GM23248 (cell line): ENCODE measurements at places on chromosomes 16 and 17. TPM values are rescaled to one million over a fixed set of nuclear protein-coding genes. Genes with fewer than 3 reads are reported as not detected.

DNA sequence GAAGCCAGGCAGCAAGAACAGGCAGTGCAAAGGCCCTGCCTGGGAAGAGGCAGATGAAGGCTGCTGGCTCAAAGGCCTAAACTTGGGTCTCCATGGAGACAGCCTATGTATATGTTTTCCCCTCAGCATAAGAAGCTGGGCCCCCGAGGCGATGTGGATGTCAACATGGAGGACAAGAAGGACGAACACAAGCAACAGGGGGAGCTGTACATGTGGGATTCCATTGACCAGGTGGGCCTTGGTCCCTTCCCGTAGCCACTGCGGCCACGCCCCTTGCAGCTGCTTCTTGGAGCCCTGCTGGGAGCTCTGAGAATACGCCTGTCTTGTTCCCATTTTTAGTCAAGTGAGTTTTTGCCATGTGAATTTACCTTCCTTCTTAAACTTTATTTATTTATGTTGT is 106.0 kb downstream of the SDR42E1 start:
- no peak for DNase-seq

DNA sequence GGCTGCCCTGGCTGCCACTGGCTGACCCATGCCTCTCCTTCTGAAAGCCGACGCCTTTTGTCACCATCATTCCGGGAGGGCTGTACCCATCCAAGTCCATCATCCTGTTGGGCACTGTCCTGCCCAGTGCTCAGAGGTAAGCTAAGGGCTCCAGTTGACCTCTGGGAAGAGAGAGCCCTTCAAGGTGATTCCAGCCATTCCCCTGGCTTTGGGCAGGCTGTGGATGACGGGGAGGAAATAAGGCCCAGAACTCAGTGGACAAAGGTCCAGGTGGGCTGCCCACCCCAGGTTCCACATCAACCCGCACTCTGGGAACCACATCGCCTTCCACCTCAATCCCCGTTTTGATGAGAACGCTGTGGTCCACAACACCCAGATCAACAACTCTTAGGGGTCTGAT is 45.8 kb downstream of the NOS2 start:
- no peak for DNase-seq

DNA sequence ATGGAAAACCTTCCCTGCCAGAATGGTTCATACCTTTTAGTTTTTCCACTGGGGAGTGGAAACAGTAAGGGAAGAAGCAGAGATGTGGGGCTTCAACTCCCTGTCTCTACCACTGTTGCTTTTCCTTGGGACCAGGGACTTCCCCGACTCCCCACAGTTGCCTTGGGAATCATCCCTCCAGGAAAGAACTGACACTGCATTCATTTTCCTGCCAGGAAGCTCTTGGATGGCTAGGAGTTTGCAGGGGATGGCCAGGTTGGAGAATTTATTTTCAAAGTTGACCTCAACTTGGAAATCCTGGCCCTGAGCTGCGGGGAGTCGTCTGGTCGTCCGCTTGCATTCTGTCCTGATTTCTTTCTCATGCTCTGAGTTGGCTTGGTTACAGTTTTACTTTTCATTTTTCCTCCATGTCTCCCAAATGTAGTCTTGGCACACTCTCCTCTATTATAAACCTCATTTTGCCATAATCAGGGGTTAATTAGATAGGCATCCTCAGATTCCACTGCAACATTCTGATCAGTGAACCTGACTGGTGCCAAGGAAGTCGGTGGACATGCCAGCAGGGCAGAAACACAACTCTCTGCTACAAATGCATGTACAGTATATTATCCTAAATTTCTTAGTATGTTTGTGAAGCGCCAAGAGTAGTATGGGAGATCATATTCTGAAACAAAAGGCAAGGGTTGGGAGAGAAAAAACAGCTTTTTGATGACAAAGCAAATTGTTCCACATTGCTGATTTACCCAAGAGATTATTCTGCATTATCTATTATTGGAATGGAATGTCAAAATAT is 220.5 kb upstream of the XYLT1 start:
- no peak for DNase-seq

DNA sequence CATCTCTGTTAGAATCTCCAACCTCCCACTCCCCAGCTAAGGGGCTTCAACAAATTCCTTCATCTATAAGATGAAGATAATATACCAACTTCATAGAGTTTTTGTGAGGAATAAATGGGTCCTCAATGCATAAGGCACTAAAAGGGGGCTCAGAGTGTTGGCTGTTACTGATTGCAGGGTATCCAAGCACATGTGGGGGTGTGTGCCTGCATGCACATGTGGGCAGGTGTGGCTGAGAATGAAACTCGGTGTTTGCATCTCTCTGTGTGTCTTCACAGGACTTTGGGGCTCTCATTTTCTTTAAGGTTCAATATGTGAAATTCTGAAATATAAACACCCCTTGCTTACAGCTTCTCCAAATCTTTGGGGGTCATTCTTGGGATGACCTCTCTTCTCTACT is 4.1 kb upstream of the PPP1R9B start:
- DNase-seq: no peak

DNA sequence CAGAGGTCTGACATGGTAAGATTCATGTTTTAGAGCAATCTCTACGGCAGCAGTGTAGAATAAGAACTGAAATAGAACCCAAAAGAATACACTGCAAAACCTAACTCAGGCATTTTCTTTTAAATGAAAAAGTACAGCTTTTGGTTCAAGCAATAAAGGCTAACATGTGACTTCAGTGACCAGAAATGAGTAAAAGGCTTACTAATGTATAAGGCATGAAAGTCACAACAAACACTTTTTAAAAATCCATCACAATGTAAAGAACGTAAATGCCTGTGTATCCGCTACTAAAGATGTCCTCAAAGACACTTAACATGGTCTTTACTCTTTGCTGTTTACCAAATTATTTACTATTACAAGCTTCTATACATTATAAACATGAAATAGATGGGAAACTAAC is 16.6 kb downstream of the KIAA0753 start:
- DNase-seq: peak; percentile 51

DNA sequence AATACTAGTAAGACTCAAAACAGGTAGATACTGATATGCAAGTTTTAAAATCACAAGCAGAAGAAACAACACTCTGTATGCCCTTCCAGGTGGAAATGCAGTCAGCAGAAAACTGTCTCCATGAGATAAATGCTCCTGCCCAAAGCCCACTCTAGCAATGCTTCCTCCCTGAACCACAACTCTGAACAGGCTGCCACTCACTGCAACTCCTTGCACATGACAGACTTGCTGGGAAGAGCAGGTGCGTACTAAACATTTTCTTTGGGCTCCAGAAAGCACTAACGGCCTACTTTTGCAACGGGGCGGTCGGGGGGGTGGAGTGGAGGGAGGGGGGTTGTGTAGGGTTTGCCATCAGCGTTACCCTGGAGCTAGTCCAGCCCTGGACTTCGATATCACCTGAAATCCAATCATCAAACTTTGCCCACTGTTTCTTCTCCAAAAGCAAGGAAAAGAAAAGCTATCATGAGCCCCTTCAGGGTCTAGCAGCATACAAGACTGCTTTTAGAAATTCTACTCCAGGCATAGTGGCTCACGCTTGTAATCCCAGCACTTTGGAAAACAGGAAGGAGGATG is 46.1 kb downstream of the ANKRD11 start:
- DNase-seq: no peak

GRCh38 chr16:63896383-63897109 is 1225.3 kb downstream of the CDH11 start:
- DNase-seq: no peak

DNA sequence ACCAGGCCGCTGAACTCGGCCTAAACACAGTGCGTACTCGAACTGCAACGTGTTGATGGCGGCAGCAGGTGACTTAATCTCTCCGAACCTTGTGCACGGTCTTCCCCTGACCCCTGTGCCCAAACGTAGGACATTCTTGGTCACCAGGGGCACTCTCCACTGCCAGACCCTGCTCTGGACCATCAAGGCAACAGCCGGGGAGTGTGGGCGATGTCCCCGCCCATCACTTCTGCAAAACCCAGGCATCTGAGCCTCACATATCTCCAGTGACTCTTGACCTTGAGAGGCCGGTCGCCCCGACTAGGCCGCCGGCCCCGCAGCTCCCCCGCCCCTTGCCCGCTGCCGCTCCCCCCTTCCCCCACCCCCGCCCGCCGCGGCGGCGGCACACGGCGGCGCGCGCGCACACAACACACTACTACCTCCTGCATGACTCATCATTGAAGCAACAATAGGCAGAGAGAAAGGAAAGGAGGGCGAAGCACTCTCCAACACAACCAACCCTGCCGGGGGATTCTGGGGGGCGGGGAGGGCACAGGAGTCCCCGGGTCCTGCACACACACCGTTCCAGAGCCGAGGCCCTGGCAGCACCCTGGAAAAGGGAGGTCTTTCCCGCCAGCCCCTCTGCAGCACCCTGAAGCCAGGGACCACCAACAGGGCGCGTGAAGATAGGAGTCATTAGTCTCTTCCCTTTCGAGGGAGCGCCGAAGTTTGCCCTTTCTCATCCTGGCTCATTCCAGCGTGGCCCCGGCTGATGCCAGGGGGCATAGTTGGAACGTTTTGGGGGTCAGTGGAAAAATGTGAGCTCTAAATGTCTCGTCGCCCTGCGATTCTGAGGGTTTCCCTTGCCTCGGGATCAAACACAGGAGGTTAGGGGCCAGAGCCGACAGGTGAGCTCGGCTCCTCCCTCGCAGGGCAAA is 1.9 kb downstream of the MNT start:
- DNase-seq: peak; percentile 95

DNA sequence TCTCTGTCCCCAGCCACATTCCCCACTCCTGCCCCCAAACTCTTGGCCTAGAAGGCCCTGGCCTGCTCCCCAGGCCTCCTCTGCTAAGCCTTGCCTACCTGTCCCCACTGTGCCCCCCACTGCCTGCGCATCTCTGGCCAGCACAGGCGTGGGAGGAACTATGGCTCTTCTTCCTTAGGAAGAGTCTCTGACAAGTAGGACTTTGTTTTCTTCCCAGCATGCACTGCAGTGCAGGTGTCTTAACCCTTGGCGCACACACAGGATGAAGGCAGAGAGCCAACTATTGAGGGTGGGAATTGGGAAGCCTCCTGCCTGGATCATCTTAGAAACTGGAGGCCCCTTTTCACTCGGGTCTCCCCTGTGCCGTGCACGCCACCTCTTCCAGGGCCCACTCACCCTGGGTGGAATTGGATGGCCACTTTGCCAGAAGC is 3.6 kb downstream of the AMDHD2 start:
- no peak for DNase-seq

- no peak for DNase-seq
These were observed 201.3 kb upstream of the IRX3 start for GRCh38 chr16:54487933-54488332.

DNA sequence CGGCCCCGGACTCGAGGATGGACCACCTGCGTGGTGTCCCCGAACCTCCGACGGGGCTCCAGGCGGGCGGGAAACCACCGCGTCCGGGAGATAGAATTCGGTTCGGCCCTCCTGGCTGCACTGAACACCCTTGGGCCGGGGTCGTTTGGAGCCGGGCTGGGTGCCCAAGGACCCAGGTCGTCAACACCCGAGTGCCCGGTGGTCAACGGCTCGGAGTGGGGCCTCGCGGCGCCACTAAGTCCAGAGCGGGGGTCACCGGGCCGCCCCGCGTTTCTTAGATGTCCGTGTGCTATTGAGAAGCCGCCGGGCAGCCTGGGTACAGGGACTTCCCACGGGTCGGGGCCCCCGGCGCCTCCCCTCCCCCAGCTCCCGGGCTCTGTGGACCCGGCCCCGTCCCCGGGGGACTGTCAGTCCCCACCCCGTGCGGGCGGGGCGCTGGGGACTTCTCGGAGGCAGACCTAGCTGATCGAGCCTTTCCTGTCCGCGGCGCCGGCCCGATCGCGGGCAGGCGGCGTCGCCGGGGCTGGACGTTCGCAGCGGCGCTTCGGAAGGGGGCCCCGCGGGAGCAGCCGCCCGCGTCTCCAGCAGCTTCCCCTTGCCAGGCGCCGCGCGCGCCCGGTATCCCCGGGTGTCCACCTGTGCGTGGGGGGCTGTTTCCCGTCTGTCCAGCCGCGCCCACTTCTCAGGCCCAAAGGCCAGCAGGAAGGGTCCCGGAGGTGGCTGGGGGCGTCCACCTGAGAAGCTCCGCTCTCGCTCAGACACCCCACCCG is 655 bp upstream of the NPTX1 start:
- peak; percentile 33 for DNase-seq

DNA sequence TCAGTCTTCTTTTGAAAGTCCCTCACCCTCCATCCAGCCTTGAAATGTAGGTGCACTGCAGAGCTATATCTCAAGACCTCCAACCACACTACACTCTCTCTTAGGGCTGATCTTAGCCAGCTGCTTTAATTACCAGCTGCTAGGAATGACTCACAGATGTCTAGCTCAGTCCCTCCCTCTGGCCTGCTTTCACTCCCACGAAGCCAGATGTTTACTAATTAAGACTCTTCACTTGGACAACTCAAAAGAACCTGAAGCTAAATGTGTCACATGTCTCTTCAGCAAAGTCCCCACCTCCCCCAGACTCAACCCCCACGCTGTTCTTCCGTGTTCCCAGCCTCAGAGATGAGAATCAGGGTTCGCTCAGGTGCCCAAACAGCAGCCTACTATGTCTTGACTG is 2.6 kb downstream of the GTF3C1 start:
- DNase-seq: peak; percentile 90

DNA sequence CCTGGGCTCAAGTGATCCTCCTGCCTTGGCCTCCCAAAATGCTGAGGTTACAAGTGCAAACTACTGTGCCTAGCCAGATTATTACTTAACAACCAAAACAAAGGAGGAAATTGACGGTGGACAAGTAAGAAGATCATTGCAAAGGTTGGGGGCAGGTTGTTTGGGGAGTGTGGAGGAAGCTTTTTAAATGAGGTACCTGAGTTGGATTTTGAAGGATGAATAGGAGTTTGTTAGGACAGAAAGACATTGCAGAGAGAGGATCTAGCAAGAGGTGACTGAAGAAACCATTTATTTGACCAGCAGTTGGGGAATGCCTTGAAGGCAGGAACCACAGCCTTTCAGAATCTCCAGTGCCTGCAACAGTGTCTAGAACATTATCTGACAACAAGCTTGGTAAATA is 51.3 kb downstream of the ABCC1 start:
- no peak for DNase-seq

- peak; percentile 65 for DNase-seq
These were observed 38.9 kb upstream of the GHDC start for GRCh38 chr17:42233156-42233555.

The C16orf89 gene
- total RNA-seq: not detected in 2 replicates

The UQCRC2 gene
- 116 and 129 TPM in 2 replicates for total RNA-seq

The CD19 gene
- total RNA-seq: not detected in 2 replicates

The ITGAX gene
- not detected in 2 replicates for total RNA-seq

The NLK gene
- total RNA-seq: 11.4 and 17.6 TPM in 2 replicates

The SHMT1 gene
- total RNA-seq: 1.8 and 3.5 TPM in 2 replicates

The FTO gene
- 99.2 and 118 TPM in 2 replicates for total RNA-seq

The NOTUM gene
- not detected in 2 replicates for total RNA-seq

The NOD2 gene
- not detected in 2 replicates for total RNA-seq

The KRTAP2-1 gene
- total RNA-seq: not detected in 2 replicates

The NUTF2 gene
- 52.9 and 119 TPM in 2 replicates for total RNA-seq

The DCAKD gene
- total RNA-seq: 37.1 and 45.8 TPM in 2 replicates
